ENCODE measurements at places on chromosomes 3 and 15.

DNA sequence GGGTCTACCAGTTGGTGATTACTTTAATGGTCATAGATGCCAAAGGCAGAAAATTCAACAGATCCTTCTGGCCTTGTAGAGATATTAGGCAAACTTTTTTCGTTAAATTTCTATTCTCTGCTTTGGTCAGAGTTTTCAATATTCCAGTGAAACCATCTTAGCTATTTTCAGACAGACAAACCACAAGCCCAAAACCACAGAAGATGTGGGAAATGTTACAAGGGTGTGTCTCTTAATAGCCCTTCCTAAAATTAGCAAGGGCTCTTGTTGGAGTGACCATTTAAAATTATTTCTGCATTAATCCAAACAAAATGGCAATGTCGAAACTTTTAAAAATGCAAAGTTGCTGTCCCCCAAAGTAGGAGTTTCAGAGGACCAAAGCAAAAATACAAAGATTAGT lies 102.8 kb downstream of the ARRDC4 start:
- DNase-seq = no peak

- no peak for DNase-seq
Observed at GRCh38 chr3:186073641-186074040, 35.2 kb downstream of the ETV5 start.

DNA sequence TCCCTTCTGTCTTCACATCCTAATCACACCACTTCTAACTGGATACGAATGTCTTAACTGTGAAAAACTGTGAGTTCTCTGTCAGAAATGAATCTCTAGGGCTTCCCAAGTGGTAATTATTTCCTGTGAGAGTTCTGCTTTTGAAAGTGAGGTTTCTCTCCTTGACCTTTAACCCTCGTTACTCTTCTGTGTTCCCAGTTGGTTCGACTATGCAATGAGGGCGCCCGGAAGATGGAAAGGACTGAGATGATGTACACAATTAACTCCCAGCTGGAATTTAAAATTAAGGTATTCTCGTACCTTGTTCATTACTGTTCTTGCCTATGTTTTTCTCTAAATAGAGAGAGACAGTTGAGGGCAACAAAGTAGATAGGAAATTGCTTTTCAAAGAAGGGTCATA lies 96.5 kb downstream of the ARHGEF26 start:
- DNase-seq = no peak

- no peak for DNase-seq
Observed at GRCh38 chr3:14460342-14461005, 58.1 kb downstream of the SLC6A6 start.

- DNase-seq = no peak
Observed at GRCh38 chr3:10375296-10376053, 54.6 kb upstream of the SEC13 start.

DNA sequence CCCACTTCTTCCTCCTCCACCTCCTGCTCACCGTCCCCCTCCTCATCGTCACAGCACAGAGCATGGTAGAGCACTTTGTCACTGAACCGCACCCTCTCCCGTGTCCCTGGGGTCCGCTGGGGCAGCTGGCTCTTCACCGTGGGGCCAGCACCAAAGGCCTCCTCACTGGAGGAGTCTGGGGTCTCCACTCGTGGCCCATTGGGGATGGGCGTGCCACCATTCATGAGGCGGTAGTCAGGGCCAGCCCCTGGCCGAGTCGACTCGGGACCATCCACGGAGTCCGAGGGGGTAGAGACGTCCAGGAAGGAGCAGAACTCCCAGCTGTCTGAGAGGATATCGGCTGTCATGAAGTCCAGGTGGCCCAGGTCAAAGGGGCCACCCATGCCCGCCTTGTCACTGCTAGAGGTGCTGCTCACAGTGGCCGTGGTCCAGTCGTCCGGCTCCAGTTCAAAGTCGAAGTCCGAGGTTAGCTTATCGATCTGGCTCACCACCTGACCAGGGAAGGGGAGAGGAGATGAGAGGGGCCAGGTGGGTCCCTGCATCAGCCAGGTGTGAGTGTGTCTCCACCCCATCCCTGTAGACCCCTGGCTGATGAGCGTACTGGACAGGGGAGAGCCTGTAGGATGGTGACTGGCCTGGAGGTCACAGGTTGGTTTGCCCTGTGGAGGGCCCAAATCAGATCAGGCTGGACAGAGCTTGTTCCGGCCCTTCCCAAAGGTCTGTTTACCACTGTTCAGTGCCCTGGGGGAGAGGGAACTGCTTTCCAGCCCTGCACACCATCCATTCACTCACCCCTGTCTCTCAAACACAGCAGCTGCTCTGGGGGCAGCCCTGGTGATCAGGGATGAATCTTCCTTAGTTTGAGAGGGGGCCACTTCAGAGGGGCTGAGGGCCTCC lies 12.8 kb downstream of the INSYN1 start:
- no peak for DNase-seq

DNA sequence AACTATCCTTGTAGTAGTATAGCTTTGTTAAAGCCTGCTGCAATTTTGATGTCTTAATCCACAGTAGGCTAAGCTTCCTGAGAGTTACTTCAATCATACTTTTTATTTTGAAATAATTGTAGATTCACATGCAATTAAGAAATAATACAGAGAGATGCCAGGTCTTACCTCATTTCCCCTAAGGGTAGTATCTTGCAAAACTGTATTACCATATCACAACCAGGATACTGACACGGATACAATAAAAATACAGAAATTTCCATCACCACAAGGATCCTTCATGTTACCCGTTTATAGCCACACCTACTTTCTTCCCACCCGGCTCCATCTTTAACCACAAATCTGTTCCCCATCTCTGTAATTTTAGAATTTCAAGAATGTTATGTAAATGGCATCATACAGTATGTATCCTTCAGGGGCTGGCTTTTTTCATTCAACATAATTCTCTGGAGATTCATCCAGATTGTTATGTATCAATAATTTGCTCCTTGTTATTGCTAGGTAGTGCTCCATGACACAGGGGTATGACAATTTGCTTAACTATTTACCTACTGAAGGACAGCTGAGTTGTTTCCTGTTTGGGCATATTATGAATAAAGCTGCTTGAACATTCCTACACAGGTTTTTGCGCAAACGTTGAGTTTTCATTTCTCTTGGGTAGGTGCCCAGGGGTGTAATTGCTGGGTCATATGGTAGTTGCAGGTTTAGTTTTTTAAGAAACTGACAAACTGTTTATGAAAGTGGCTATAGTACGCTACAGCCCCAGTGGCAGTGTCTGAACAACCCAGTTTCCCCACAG lies 21.6 kb downstream of the BDH1 start:
- no peak for DNase-seq

GRCh38 chr15:53034767-53035245 lies 244.7 kb upstream of the ONECUT1 start:
- no peak for DNase-seq

DNA sequence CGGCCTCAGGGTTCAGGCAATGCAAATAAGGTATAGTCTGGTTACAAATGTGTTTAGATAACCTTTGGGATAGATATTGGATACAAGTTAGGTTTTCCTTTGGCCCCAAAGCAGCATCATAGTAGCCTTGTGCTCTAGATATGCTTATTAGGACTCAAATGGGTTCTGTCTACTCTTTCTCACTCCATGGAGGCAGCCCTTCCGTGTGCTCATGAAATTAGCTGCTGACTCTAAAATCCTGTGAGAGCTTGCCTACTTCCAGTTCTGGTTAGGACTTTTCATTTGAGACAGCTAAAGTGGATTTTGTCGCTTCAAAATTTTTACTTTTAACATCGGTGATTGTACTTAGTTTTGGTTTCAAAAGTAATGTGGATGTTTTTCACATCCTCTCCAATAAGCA lies 1.6 kb downstream of the CDV3 start:
- DNase-seq = no peak

DNA sequence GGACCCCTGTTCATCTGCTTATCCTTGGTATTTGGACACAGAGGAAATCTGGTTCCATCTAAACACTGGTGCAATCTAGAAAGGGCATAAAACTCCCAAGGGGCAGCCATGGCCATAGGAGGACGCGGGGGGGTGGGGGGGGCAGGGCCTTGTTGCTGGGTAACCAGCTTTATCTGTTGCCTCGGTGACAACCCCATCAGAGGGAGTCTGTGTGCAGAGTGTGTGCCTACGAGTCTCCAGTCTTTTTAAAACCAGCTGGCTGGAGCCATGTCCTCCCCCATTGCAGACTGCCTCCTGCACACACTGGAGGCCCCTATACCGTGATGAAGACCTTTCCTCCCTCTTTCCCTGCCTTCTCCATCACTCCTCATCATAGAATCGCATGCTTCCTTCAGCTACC lies 26.4 kb upstream of the CORO2B start:
- no peak for DNase-seq

- DNase-seq = no peak
Observed at GRCh38 chr15:65312400-65312916, 8.0 kb downstream of the RNU5B-1 start.

DNA sequence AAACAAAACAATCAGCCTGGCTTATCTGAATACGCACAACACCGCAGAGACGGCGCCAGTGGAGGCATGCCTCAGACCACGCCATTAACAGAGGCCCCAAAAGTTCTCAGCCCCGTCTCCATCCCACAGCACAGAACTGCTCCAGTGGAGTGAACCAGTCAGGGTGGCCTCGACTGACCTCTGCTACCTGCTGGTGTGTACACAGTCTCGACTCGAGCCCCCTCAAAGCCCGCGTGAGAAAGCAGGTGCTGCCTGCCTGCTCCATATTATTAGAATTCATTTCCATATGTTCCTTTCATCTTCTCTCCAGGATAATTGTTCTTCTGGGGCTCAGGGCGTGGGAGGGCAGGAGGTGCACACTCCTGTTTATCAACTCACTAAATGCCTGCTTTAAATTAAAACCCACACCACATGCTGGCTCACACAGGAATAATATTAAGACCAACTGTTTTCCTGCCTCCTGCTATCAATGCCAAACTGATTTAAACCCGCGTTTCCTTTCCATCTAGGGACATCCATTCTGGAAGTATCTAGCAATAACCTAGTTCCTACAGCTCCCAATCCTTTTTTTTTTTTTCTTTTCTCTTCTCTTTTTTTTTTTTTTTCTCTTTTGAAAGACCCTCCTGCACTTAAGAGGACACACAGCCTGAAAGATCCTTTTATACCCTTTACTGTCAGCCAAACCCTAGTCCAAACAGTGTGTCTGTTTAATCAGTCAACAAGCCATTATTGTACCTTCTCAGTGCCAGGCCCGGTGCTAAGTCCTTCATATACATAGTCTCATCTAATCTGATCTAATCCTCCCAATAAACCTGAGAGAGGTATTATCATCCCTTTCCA lies 101.2 kb downstream of the TLE3 start:
- DNase-seq = no peak

DNA sequence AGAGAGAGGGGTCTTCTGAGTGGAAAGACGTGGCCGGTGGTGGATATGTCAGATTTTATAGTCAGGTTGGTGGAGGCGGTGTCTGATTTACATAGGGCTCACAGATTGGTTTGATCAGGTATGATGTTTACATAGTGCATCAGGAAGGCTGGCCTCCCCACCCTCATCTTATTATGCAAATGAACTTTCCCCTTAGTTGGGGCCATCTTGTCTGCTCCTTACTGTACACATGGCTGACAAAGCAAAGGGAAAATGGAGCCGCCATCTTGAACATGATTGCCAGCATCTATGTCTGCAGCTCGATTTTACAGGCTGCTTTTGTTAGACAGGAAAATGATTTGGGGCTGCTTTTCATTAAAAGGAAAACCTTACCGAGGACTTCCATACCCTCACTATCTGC lies 19.9 kb downstream of the SQOR start:
- DNase-seq = no peak

- no peak for DNase-seq
Observed at GRCh38 chr15:95458721-95459120, 871.8 kb upstream of the NR2F2 start.

- DNase-seq = no peak
Observed at GRCh38 chr3:127457094-127457475, 133.4 kb downstream of the TPRA1 start.

DNA sequence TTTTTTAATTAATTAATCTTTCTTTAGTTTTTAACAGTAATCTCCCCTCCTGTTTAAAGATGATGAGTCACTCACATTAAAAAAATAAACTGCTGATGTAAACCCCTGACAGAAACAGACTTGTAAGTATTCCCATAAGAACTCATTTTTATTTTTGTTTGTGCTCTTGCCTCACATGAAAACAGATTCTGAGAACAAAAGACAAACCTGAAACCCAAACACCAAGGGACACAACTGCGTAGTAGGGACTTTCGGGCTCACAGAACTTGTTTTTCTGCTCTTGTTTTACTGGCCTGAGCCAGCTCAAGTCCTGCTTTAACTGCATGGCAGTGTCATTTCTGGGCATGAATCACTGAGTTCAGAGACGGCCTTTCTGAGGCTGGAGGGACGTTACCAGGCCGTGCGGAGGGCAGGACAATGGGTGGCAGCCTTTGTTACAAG lies 600.8 kb downstream of the FOXP1 start:
- no peak for DNase-seq

DNA sequence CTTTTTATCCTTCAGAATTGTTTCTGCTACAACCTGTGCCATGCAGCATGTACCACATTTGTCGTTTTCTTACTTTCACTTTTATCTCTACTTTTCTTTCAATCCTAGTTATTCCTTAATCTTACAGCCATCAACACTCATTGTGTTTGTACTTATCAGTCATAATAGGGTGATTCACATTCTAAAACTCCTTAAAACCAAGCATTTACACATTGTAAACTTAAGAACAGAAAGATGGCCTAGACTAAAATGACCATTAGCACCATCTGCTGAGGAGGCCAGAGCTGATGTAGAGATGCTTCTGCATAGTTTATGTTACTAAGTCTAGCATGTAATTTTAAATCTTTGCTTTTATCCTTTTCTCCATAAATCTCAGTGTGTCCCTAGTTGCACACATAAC lies 25.5 kb downstream of the EIF2AK4 start:
- no peak for DNase-seq

GRCh38 chr3:100265016-100265415 lies 4.2 kb downstream of the TBC1D23 start:
- DNase-seq = no peak

GRCh38 chr3:54988302-54988837 lies 60.5 kb upstream of the LRTM1 start:
- no peak for DNase-seq

DNA sequence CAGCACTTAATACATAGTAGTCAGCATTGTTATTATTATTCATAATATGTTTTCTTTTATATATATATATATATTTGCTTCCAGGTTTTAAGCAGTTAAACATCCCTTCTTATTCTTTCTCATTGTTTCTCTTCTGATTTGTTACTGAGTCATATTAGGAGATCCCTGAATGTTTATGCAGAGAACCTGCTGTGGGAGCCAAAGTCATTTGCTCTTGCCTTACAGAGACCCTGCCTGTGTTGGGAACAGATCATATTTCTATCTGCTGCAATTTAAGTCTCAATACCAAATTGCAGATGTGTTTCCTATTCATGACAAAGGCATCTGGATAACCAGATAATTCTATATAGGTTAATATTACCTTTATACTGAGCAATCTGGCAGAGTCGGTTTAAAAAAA lies 323.0 kb upstream of the UMPS start:
- no peak for DNase-seq

- no peak for DNase-seq
Observed at GRCh38 chr3:45106874-45107273, 39.3 kb downstream of the CDCP1 start.

All from T follicular helper cell (primary cell).